ENCODE measurements at places on chromosomes 13 and 19.

GRCh38 chr13:47623862-47624261 lies 377.2 kb downstream of the SUCLA2 start:
- DNase-seq, result no peak

DNA sequence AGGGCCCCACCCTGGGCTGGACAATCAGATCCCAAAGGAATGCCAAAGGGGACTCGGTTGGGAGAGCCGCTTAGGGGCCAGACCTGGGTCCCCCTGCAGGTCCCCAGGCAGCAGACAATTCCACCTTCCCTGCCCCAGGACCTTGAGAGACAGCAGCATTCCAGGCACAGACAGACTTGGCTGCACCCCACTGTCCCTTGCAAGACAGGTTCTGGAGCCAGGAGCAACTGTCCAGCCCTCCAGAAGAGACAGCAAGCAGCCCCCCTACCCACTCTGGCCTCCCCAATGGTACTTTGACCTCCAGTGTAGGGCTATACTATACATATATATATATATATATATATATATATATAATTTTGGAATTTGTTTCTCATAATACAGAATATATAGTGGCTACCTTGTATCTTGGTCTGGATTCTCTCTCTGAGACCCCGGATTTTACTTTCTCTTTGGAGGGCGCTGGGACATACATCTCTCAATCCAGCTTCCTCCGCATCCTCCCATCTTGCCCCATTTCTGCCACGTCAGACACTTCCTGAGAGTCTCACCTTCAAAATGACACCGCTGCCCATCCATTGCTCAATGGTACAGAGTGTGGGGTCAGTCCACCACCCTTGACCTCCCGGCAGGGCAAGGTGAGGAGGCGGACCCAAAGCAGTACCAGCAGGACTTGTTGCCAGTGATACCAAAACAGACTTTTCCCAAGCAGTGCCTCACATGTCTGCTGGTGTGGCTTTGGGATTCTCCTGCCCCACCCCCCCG lies 12.7 kb downstream of the SMIM24 start:
- no peak for DNase-seq

GRCh38 chr13:88806438-88806837 lies 1135.3 kb downstream of the SLITRK5 start:
- no peak for DNase-seq

DNA sequence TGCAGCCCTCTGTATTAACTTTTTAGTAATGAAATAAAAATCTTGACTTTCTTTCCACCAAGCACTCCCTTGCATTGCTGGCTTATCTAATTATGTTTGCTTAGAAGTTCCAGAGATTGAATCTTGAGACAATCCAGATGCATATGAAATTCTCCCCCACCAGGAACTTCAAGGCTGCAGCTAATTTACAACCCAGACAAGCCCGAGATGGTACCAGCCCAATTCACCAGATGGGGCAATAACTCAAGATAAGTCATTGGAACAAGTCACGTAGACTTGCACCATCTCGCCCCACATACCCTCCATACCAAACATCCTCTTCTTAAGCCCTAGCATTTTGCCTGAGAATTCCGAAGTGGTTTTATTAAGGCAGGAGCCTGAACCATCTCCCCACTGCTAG lies 29.0 kb downstream of the UTP14C start:
- DNase-seq, result no peak

- no peak for DNase-seq
These were observed 290.1 kb downstream of the DCLK1 start for GRCh38 chr13:35841060-35841521.

- no peak for DNase-seq
These were observed 8.4 kb downstream of the IGFL3 start for GRCh38 chr19:46116121-46116520.

DNA sequence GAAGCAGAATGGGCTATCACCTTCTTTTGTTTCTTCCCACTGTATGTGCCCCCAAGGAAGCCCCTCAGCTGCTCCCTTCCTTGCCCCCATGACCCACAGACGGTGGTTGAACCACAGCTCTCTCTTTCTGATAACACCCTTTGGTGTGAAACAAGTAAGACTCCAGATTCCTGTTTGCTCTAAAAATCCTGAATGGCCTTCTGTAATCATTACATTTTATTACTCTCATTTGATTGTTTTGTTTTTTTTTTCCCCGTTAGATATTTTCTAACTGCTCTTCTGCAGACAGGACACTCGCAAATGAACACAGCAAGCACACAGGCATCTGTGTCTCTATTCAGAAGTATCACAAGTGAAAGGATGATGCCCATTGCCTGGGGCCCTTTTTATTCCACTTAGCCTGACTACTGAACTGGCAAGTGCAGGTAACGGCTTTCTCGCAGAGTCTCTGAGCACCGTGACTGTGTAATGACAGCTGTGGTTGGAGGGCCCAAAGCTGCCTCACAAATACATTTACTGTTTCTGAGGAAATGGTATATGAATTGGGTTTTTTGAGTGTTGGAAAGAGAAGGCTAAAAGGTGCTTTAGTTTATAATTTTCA lies 59.3 kb downstream of the OXGR1 start:
- no peak for DNase-seq

DNA sequence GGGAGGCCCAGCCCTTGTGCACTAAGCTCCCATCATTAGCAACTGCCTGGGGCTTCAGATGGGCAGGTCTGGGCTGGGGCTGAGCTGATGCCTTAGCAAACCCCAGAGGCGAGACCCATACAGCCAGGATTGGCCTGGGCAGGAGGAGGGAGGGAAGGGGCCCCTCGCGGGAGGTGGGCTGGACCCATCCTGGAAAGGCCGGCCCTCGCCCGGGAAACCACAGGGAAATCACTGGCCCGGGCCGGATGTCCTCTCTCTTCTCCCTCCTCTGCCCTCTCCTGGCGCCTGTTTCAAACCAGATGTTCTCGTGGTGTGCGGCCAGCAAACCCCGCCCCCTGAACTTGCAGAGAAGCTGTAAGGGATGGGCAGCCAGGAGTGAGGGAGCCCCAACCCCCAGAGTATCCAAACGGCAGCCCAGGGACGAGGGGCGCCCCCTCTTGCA lies 43.1 kb downstream of the TMEM255B start:
- DNase-seq, result peak; percentile 76

- DNase-seq, result peak; percentile 76
These were observed 73.4 kb upstream of the UBL3 start for GRCh38 chr13:29923554-29924481.

DNA sequence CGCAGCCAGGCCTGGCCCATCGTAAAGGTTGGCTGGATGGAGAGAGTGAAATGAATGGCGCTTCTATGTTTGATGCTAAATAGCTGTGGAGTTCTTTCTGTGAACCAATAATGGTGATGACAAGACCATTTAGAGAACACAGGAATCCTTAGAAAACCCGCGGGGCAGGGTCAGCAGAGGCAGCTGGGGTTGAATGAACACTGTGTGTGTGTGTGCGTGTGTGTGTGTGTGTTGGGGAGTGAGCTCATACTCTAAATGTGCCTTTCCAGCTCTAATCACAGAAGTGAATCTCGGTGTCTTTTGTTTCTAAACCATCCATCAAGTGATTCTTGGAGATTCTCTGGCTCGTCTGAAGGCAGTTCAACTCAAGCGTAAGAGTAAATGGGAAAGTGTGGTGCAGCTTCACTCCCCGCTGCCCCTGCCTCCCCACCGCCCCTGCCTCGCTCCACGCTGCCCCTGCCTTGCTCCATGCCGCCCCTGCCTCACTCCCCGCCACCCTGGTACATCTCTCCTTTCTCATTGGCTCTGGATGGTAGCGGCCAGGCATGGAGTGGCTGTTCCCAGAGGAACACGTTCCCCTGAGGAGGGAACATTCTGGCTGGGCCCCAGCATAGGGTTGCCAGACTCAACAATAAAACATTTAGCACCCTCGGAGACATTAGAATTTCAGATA lies 21.2 kb downstream of the TMPRSS9 start:
- no peak for DNase-seq

- DNase-seq, result no peak
These were observed 17.9 kb upstream of the OR10H5 start for GRCh38 chr19:15769586-15769985.

- DNase-seq, result no peak
These were observed 640.1 kb upstream of the KLF12 start for GRCh38 chr13:74774264-74774663.

GRCh38 chr13:40818926-40819325 lies 29.5 kb downstream of the SLC25A15 start:
- DNase-seq, result no peak

GRCh38 chr13:105327581-105328126 lies 1207.8 kb downstream of the EFNB2 start:
- no peak for DNase-seq

- DNase-seq, result no peak
These were observed 42.6 kb upstream of the CBY2 start for GRCh38 chr13:45659536-45659935.

GRCh38 chr19:51472607-51473006 lies 5.7 kb upstream of the CEACAM18 start:
- no peak for DNase-seq

Measured in psoas muscle (tissue), 8 donors.